Ureter (tissue), 1 donor: ENCODE measurements at places on chromosomes 2 and 18. TPM values are rescaled to one million over a fixed set of nuclear protein-coding genes. Genes with fewer than 3 reads are reported as not detected.

Gene FAM237A
- not detected for total RNA-seq

Gene OLA1
- total RNA-seq, result 80.9 TPM

Gene TFPI
- 54.7 TPM for total RNA-seq

Gene SMYD1
- not detected for total RNA-seq

Gene SUCLG1
- 90.7 TPM for total RNA-seq

Gene CNOT11
- 71.3 TPM for total RNA-seq

Gene TXNL1
- 66.1 TPM for total RNA-seq

- no peak for DNase-seq
These were observed 68.6 kb downstream of the NABP1 start for GRCh38 chr2:191746346-191747169.

DNA sequence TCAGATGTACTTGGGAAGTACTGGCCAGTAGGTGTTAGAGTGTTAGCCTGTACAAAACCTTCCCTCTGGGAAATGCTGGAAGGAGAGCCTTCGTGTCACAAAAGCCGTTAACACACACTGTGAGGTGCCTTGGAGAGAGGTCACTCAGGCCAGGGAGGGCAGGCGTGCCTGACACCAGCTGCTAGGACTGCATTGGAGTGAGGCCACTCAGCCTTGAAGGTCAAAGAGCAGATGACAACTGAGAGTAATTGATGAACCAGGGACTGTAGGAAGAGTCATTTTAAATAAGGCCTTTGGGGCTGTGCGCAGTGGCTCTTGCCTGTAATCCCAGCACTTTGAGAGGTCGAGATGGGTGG is 45.4 kb downstream of the ASAP2 start:
- DNase-seq, result no peak

DNA sequence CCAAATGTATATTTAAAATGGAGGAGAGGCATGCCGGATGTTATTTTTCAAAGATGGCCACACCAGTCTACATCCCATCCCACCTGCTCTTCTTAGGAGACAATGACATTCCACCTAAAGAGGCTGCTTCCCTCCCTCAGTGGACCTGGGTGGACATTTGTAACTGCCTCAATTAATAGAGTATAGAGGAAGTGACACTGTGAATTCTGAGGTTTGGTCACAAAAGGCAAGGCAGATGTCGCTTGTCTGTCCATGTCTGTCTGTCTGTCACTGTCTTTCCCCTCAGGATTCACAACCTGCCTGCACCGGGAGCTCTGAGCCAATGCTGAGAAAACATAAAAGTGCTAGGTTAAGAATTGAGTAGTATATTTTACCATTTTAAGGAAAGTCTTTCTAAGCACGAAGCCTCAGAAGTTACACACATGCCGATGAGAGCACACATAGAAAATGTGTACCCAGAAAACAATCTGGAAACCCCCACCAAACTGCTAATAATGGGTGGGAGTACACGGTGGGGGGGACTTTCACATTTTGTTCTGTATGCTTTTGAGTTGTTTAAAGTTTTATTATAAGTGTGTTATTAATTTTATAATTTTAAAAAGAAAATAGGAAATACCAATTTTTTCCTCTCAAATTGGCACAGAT is 21.0 kb downstream of the MIB1 start:
- DNase-seq, result no peak

DNA sequence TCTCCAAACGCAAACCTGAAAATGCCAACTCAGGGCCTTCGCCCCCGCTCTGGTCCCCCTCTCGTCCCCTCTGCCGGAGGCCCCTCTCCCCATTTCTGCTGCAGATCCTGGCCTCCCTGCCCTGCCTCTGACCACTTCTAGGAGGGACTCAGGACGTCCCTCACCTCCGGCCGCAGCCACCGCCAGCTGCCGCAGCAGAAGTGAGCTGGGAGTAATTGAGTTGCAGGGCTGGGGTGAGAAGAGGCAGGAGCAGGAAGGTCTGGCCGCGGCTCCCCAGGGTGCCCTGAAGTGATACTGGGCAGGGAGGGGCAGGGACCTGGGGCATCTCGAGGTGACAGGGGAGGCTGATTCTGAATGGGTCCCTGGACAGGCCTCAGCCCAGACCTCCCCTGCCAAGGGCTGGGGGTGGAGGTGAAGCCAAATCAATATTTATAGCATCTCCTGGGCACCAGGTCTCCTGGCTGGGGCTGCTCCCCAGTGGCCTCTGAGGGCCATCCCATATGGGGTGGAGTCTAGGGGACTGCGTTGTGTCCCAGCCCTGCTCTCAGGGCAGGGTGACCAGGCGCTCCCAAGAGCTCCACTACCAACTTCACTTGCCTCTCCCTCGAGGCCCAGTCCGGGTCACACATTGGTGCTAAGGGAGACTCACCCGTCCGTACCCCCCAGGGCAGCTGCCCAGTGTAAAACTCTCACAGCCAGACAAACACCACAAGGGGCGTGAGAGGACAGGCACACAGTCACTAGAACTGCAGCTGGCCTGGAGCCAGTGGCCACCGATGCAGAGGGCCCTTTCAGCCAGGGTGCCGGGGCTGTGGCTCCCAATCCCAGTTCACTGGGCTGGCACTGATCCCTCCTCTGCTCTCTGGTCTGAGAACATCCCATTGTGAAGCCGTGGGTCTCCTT is 33.0 kb downstream of the KCNIP3 start:
- DNase-seq, result no peak

DNA sequence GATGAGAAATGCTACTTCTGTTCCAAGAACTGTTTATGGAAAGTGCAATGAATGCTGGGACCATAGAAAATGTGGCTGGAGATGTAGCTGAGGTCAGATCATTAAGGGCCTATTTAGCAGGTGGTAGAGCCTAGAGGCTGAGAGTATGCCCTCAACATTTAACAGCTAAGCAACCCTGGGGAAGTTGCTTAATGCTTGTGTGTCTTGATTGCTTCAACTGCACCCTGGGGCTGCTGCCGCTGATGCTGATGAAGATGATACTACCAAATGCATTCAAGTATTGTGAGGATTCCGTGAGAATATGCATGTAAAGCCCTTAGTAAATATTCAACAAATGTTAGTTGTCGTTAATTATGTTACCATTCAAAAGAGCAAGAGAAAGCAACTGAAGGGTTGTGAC is 273.2 kb downstream of the BCL11A start:
- no peak for DNase-seq

DNA sequence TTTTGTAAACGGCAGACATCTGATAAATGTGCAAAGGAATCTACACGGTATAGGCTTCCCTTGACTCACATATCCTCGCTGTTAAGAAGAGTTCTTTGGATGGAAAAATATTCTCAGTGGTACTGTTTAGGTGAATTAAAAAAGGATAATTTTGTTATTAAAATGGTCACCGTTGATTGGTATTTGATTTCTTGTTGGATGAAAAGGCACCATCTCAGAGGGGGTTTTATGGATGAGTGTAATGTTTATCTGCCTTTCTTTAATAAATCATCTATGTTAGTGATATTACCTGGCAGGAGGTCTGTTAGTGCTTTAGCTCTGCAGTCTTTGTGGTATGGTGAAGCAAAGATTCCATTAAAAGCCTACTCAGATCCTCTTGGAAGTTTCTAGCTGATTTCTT is 92.3 kb downstream of the MGAT5 start:
- no peak for DNase-seq

DNA sequence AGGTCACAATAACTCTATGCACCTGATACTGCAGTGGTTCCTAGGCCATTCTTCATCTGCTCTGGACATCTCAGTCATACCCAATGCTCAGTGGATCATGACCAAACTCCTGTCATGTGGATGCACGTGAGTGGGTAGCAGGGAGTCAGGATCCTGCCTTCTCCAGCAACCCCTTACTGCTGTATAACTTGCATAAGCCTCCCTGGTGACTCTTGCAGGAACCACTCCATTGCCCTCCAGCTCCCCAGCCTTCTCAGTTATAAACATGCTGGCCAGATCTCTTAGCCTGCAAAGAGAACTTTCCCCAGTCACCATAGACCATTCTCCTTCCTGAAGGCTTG is 98.6 kb upstream of the ZNF397 start:
- no peak for DNase-seq

DNA sequence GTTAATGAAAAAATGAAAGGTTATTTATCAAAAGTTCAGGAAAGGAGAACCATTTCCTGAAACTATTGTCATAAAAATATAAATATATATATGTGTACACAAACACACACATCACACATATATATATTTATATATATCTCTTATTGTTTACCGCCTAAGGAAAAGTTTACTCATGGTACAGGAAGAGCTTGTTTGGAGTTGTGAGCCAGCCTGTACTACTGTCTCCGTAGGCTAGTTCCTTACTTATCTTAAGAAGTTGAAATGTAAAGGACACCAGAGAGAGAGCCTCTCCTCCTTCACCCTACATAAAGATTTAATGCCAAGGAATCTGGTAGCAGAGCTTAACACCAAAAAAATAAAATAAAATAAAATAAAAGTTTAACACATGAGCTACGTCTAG is 19.6 kb downstream of the DSC1 start:
- DNase-seq, result no peak

GRCh38 chr2:123502931-123503330 is 522.2 kb upstream of the CNTNAP5 start:
- no peak for DNase-seq

DNA sequence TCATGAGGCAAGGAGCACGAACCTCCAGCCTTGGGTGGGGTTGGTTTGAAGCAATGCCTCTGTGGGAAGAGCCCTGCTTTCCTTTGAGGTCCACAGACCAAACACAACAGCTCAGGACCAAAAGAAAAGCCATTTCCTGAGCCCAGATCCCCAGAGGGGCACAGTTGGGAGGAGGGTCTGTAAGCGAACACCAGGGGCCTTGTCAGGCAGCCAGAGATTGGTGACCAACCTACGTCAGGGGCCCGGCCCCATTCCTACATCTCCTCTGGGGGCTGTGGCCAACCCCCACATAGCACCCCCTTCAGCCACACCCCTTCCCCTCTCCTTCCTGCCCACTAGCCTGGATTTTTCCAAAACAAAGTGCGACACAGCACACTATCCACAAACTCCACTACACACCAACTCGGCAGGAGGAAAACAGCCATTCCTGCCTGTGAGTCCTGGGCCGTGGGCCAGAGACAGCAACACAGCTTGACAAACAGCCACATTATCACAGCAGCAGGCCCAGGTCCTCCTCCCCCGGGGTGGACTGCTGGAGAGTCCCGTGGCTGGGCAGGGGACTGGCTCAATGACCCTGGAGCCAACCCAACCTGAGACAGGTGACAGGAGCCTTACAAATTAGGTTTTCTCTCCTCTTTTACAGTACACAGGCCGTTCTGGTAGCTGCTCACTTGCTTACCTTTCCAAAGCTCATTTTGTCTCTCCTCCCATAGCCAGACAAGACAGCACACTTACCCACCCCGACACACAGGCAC is 98.8 kb downstream of the TNS1 start:
- DNase-seq, result peak; percentile 73

DNA sequence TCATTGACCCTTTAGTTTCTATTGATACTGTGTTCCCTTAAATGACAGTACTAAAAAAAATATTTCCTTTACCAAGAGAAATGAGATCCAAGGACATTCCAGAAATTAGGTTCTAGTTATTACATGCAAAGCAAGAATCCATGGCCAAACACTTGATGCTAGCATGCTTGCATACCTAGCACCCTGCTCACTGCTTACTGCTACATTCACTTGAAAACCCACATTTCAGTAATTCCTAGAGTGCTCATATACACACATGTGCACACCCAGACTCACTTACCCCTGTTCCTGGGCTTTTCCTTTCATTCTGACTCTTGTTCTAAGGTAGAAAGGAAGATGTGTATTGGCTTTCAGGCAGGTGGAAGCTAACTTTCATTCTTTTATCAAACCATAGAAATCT is 395.9 kb downstream of the THSD7B start:
- DNase-seq, result no peak

GRCh38 chr18:36314754-36315153 is 17.2 kb downstream of the FHOD3 start:
- no peak for DNase-seq

DNA sequence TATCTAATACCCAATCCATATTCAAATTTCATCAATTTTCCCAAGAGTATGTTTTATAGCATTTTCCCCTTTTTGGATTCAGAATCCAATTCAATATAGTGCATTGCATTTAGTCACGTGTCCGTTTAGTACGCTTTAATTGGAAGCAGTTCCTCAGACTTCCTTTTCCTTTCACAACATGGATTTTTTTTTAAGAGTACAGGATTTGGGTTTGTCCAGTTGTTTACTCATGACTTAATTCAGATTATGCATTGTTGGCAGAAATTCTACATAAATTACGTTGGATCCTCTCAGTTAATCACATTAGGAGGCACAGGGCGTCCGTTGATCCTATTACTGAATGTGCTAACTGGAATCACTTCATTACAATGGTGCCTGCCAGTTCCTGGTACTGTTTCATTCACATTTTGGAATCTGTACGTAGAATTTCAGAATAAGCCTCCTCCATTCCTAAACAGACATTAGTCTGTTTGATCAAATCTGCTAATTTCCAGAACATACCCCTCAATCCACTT is 70.0 kb upstream of the ATIC start:
- DNase-seq, result no peak

DNA sequence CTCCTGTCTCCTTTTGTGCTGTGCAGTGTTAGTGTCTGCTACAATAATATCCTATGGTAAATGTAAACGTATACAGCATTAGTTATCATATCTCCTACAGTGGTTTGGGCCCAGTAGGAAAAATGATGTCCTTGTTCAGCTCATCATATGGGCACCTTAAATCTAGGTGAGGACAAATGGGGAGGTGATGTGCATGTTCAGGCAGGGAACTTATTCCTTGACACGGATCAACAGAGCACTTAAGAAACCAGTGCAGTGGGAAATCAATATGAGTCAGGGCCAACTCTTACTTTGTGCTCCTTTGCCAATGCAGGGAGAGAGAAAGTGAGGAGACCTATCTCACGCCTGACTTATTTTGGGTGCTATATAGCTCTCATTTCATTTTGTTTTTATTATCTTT is 76.4 kb downstream of the KLHL14 start:
- no peak for DNase-seq

GRCh38 chr2:83528767-83529166 is 930.3 kb downstream of the SUCLG1 start:
- DNase-seq, result no peak

- no peak for DNase-seq
These were observed 82.7 kb upstream of the SLC35G4 start for GRCh38 chr18:11526675-11527074.

DNA sequence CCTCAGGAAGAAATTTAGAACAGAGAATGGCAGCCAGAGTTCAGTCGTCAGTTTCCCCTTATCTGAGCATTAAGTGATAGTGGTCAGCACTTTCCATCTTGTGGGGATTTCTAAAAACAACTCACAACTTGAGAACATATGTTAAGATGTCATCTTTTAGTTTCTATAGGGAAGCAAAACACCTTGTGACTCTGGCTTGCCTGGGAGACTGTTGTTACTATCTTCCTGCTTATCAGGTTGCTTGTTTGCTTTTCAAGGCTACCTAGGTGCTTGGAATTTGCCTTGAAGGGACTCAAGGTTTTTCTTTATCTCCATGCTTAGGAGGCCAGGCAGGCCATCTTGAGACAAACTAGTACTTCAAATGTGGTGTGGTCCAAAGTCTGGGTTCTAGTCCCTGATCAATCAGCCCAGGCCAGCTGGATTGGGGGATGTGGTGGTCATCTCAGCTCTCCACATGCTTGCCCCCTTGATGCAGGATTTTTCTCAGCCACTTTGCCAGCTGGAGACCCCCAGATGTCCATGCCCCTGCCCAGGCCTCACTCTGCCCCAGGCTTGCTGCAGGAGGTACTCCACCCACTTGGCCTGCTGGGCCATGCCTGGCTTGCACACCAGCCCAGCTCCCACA is 125.9 kb downstream of the LYPD1 start:
- DNase-seq, result no peak
